ENCODE measurements at places on chromosomes 3 and 15.
A peak's percentile ranks its signal among the peaks of the same experiment; 100 is the strongest.

DNA sequence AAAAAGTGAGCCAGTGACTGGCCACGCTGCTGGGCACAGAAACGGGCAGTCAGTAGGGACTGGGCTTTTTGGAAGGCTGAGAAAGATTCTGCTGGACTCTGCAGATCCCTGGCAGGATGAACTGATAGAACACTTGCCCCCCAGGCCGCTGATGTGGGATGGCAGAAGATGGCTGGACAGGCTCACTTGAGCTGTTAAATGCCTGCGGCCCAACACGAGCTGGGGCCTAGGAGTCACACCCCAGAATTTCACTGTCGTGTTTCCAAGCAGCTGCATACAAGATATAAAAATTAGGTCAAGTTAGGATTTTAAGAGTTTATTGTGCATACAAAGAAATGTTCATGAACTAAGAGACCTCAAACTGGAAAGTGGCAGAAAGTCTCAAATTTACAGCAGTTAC, 26.9 kb downstream of the GLDN start:
- no peak for DNase-seq

DNA sequence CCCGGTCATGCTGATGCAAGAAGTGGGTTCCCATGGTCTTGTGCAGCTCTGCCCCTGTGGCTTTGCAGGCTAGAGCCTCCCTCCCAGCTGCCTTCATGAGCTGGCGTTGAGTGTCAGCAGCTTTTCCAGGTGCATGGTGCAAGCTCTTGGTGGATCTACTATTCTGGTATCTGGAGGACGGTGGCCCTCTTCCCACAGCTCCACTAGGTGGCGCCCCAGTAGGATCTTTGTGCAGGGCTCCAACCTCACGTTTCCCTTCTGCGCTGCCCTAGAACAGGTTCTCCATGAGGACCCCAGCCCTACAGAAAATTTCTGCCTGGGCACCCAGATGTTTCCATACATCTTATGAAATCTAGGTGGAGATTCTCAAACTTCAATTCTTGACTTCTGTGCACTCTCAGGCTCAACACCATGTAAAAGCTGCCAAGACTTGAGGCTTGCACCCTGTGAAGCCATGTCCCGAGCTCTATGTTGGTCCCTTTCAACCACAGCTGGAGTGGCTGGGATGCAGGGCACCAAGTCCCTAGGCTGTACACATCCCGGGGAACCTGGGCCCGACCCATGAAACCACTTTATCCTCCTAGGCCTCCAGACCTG, 238.4 kb upstream of the MDFIC2 start:
- peak; percentile 33 for DNase-seq

GRCh38 chr3:96071097-96071496, 743.3 kb upstream of the EPHA6 start:
- DNase-seq = no peak

GRCh38 chr3:72255191-72255590, 470.2 kb upstream of the PROK2 start:
- DNase-seq = no peak

GRCh38 chr3:52600258-52600657, 63.9 kb downstream of the UQCC5 start:
- DNase-seq = no peak

DNA sequence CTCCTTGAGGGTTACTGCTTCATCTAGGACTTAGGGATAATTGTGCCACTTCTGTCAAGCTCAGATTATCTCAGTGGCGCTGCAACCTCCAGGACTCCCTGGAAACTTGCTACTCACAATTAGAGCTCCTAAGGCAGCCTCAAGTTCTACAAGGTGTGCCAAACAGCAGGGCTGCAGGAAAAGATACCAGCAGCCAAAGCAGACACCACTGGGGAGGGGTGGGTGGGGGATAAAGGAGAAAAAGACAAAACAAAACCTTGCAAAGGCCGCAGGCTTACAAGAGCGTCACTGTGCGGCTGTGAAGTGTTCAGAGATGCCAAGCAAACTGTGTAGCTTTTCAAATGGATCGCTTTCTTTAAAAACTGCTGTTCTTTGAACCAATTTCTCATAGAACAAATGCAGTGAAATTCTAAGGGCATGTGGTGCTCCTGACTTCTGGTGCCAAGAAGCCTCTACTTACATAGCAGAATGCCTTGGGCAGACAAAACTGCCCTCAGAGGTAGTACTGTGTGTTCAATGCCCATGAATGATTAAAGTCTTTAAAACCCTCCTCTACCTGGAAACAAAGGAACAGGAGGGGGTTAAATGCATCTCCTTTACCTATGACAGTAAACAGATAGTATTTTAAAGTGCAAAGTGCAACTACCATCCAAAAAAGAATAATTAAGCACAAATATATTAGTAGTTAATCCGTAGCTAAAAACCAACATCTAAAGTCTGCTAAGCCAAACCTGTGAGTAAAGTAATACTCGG, 353.4 kb downstream of the FOXP1 start:
- DNase-seq = no peak

GRCh38 chr3:24734019-24734418, 239.4 kb upstream of the THRB start:
- DNase-seq = no peak

GRCh38 chr3:113485161-113485609, 29.8 kb downstream of the SPICE1 start:
- no peak for DNase-seq

GRCh38 chr3:119318876-119319275, 24.7 kb downstream of the ARHGAP31 start:
- DNase-seq = no peak

DNA sequence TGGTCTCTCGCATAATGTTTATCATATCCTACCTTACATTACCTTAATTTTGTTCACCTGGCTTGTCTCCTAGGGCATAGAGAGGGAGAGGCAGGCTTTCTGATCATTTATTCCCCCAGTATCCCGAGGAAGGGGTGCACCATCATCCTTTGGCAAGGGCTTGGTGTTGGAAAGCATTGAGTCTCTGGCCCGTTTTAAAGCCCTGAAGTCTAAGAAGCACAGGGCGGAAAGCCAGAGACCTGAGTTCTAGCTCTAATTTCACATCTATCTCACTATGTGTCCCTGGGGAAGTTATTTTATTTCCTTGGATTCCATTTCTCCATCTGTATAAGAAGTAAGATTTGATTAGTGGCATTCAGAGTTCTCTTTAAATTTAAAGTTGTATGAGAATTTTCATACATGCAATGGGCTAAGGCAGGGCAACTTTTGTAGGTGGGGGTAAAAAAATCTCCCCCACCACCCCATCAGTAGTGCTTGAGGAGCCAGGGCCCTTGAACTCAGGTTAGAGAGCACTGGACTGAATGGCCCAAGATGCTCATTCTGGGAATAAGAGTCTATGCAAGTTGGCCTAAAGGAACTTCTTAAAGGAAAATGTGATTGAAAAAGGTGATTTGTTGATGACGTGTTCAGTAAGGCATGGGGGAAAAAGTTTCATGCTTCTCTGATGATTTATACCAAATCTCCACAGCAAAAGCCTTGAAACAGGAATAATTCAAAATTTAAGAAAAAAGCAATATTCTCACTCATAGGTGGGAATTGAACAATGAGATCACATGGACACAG, 10.1 kb downstream of the TMC3 start:
- DNase-seq = no peak

GRCh38 chr3:113271189-113271588, 59.8 kb downstream of the BOC start:
- no peak for DNase-seq

DNA sequence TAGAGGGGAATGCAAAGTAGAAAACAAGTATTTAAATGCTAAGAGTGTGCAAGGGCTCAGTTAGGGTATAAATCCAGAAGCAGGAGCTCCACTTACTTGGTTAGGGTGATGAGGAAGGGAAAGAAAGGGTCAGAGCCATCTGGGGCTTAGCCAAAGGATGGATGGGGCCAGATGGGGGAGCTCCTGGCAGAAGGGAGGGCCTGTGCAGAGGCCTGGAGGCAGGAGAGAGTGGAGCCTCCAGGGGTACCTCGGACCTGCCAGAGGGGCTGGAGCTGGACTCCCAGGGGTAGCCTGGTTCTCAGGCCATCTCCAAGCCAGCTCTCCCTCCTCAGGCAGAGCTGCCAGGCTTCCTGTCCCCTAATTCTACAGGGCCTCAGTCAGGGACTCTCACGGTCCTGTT, 506.3 kb downstream of the SHQ1 start:
- DNase-seq = no peak

DNA sequence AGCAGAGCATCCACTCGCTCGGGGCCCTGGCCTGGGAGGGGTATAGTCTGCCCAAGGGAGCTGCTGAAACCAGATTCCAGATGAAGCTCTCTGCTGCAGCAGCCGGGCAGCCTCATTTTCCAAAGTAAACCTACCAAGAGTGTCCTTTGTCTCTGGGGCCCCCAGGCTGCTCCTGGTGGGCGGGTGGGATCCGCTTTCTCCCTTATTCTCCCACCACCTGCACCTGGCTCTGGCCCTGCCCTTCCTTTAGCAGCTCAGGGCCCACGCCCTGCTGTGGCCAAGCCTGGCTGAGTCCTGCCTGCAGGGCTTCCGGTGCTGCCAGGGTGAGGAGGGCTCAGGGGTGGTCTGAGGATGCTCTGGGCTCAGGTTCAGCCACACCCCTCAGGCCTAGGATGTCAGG, 13.0 kb downstream of the SCN5A start:
- DNase-seq = no peak

DNA sequence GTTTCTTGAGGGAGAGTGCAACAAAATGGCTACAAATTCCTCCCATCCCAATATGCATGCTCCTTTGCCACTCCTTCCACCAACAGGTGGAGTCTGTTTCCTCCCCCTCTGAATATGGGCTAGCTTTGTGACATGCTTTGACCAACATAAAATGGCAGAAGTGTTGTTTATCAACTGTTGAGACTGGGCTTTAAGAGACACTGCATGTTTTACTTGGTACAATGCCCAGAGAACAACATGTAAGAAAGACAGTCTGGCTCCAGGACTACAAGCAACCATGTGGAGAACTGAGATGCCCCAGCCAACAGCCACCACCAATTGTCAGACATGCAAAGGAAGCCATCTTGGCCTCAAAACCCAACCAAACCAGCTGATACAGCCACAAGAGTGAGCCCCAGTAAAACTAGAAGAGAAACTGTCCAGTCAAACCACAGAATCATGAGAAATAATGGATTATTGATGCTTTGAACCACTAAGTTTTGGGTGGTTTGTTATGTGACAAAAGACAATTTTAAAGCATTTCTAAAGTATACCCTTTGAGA, 40.5 kb downstream of the NUDT16 start:
- DNase-seq = no peak

- DNase-seq = no peak
Measured at GRCh38 chr3:51931756-51932155, 9.9 kb downstream of the RRP9 start.

- DNase-seq = no peak
Measured at GRCh38 chr3:21067031-21067813, 683.8 kb downstream of the ZNF385D start.

Measured in stromal cell of bone marrow (primary cell).